ENCODE measurements at places on chromosomes 1 and 21. TPM values are rescaled to one million over a fixed set of nuclear protein-coding genes. Genes with fewer than 3 reads are reported as not detected.

Gene OR2G6
- total RNA-seq = not detected

Gene FNDC7
- total RNA-seq = 0.11 TPM

Gene CFHR4
- total RNA-seq = not detected

Gene CFAP126
- total RNA-seq = not detected

Gene RGS5
- 30.1 TPM for total RNA-seq

Gene IGSF21
- total RNA-seq = 5.2 TPM

DNA sequence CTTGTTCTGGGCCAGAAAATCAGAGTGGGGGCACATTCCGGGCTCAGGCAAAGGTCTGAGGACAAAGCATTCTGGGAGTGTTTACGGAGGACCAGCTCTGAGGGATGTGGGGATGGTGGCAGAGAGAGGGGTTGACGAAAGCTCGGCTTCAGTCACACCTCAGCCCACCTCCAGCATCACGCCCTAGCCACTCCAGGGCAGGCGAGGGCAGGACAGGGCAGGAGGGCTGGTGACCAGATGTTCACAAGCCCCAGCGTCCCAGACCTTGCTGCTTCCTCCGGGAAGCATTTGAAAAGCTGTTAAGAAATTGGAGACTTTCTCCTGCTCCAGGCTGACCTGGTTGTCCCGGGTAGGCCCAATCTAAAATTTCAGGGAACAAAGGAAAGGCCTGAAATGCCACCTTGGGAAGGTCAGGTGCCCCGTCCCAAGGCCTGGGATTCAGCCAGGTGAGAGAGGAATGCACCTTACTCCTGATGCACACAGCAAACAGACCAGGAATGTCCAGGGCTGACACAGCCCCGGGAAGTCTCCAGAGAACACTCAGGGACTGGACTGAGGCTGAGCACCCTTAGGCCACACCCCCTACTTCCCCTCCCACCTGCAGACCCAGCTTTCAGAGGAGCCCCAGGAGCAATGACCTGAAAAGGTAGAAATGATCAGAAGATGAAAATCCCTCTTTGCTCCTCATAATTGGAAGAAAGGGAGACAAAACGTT, 71.9 kb upstream of the KLHDC7A start:
- no peak for DNase-seq

- peak; percentile 20 for DNase-seq
These were observed 237.3 kb upstream of the POU3F1 start for GRCh38 chr1:38283696-38284470.

DNA sequence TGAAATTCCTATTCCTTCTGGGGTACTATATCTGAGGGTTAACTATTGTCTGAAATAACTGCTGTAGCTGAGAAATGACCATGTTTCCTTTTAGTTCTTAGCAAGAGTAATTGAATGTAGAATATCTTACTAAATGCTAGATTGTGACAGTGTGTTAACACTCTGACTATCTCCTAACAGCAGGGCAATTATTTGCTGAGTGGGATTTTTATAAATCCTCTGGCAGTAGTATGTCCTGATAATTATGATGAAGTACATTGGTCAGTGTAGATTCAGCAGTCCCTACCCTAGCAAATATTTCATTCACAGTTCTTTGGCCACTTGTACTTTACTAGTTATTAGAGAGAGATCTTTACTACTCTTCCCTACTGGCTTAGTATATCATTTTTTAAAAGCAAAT, 138.6 kb downstream of the SPATA17 start:
- DNase-seq = no peak

GRCh38 chr1:26328597-26328996, 10.8 kb downstream of the CD52 start:
- no peak for DNase-seq

Measured in H9 (cell line).